ENCODE measurements at places on chromosomes 7 and 10. TPM values are rescaled to one million over a fixed set of nuclear protein-coding genes. Genes with fewer than 3 reads are reported as not detected.

DNA sequence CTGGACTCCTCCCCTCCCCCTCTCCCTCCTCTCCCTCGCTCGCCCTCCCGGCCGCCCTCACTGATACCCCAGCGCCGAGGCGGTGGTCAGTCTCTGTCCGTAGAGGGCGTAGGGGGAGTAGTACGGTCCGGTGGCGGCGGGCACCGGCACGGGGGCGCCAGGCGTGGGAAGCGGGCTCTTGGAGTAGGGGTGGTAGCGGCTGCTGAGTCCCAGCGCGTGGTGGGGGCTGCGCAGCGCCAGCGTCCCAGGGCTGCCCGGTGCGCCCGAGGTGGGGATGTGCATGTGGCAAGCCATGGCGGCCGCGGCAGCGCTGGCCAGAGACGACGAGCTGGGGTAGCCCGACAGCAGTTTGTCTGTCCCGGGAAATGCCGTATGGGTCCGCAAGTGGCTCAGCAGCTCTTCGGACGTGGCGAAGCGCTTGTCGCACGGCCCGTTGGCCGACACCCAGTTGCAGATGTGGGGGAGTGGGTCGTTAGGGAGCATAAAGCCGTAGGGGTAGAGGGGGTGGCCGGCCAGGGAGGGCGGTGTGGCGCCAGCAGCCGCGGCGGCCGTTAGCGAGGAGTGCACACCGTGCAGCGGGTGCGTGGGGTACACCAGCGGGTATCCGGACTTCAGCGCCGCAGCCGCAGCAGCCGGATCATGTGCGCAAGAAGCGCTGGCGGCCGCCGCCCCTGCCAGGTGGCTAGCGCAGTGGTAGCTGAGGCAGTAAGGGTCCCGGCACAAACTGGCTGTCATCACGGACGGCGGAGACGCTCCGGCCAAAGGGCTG is 2.7 kb downstream of the ZNF503 start:
- DNase-seq: no peak

DNA sequence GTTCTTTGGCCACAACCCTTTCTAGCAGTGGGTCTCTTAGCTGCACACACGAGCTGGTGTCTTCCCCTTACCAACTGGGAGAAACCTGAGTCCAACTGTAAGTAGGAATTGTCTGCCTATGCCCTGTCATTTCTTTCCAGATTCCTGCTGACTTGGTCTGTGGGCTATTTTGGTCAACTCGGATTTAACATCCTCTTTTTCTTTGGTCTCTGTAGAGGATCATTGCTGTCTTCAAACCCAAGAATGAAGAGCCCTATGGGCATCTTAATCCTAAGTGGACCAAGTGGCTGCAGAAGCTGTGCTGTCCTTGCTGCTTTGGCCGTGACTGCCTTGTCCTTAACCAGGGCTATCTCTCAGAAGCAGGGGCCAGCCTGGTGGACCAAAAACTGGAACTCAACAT is 10.3 kb downstream of the PI4K2A start:
- DNase-seq: no peak

GRCh38 chr10:77911535-77912123 is 14.9 kb downstream of the DLG5 start:
- no peak for DNase-seq

NEURL1 gene
- total RNA-seq: 1.4 TPM

COL28A1 gene
- 0.12 TPM for total RNA-seq
